H54 (cell line): ENCODE measurements at places on chromosomes 12 and 14.

DNA sequence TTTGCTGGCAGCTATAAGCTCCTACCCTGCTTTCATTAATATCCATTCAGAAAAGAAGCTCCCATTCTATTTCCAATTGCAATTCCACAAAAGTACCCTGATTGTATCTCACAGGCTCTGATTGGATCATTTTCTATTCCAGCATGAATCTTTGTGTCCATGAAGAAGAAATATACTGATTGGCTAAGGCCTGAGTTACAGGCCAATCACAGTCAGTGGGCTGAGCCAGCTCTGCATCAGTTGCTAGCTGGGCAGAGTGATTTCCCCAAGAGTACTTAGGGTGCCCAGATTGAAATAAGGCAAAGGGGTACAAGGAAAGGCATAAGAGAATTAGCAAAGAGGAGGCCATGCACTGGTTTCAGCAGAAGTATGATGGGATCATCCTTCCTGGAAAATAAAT lies 14.4 kb downstream of the ART4 start:
- DNase-seq, result no peak

DNA sequence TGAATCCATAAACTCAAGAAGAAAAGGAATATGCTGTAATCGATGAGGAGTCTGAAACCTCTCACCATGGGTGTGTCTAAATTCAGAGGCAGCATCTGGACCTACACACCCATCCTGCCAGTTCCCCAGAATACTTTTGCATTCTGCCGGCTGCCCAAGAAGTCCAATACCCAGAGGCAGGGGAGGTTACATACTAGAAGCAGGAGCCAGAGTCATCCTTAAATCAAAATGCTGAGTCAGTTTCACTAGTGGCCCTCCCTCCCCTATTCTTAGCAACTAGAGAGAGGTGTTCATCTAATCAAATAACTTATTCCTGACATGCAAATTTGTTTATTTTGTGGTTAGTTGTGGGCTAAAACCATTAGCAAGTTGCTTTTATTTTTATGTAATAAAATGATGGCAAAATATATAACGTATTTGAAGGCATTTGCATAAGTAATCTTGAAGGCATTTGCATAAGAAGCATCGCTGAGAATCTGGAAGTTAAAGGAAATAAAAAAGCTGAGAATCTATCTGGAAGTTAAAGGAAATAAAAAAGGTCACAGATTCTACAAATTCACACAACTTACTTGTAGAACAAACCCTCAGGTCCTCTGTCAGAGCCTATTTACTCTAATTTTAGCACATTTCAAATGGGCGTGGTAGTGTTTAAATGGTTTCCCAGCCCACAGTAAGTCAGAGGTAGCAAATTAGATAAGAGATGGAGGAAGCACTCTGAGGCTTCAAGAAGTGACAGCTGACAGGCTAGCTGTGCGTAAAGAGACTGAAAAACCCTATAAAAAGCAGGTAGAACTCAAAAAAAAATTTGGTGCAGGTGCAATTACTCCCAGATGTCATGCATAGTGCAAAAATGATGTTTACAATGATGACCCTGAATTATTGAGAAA lies 7.8 kb downstream of the BHLHE41 start:
- no peak for DNase-seq

GRCh38 chr12:97560350-97560749 lies 97.7 kb downstream of the RMST start:
- DNase-seq, result no peak

DNA sequence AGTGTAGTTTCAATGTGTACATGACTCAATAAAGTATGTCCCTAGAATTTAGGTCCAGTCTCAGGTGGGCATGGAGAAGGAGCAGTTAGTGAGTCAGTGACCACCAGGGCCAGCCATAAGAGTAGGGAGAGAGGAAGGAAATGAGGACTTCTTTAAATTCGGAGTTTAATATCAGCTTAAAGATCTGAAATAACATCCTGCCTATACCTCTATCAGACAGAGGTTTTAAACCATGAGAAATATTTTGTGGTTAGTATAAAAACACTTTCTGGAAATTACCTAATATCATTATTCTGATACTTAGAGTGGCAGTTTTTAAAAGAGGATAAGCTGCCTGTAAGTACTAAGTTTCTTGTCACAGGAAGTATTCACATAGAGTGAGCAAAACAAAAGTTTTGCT lies 61.7 kb upstream of the ST8SIA1 start:
- no peak for DNase-seq

DNA sequence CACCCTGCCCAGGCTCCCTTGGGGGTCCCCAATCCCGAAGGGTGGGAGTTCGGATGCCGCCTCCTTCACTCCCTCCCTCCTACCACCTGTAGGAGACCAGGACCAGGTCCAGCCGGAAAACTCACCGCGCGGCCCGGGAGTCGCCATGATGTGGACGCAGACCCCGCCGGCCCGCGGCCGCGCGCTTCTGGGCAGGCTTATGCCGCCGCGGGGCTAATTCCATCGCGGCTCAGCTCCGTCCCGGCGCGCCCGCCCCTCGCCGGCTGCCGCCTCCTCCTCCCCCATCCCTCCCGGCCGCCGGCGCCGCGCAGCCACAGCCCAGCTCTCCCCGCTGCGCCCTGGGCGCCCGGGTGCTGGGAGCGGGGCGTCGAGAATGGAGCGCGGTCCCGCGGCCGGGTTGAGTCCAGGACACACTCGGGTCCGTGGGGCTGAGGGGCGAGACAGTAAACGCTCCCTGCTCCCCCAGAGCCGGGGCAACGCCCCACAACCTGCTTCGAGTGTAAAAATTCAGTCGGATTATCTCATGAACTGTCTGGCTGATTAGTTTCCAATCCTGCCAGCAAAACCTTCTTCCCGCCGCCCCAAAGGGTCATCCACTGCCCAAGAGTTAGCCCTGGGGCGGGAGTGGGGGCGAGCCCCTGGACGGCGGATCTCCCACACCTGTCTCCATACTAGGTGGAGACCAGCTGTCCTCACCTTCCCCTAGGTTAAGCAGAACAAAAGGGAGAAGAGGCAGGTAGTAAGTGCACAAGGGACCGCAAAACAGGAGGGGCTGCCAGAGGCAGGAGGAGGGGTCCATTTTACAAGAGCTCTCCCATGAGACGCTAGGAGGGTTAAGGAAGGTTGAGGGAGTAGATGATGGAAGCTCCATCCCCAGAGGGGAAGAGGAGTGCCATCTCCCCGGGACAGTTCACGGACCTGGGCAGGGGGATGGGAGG lies at the start of gene ANO2:
ANO2 (minus strand) TSS at position 189 of the 938 bp plus-strand sequence; CDS start at position 147, 42 bp downstream.
- DNase-seq, result no peak

- DNase-seq, result no peak
Measured at GRCh38 chr12:47652521-47653234, 53.2 kb downstream of the RPAP3 start.

GRCh38 chr14:100679707-100680438 lies 46.8 kb upstream of the DLK1 start:
- DNase-seq, result no peak

GRCh38 chr12:109950625-109951024 lies 45.5 kb downstream of the GIT2 start:
- no peak for DNase-seq

- no peak for DNase-seq
Measured at GRCh38 chr14:81465507-81466228, 65.5 kb upstream of the STON2 start.

- no peak for DNase-seq
Measured at GRCh38 chr12:128802756-128803155, 21.0 kb downstream of the SLC15A4 start.

- DNase-seq, result no peak
Measured at GRCh38 chr12:110656071-110656655, 32.8 kb downstream of the HVCN1 start.

- no peak for DNase-seq
Measured at GRCh38 chr14:103662591-103662990, 33.6 kb downstream of the KLC1 start.

GRCh38 chr12:46101485-46101869 lies 111.1 kb upstream of the SCAF11 start:
- no peak for DNase-seq

GRCh38 chr12:131943389-131943788 lies 6.4 kb upstream of the EP400 start:
- no peak for DNase-seq

GRCh38 chr14:52318826-52319645 lies 4.9 kb downstream of the PTGER2 start:
- DNase-seq, result no peak

GRCh38 chr14:74586681-74587362 lies 25.2 kb downstream of the LTBP2 start:
- no peak for DNase-seq

DNA sequence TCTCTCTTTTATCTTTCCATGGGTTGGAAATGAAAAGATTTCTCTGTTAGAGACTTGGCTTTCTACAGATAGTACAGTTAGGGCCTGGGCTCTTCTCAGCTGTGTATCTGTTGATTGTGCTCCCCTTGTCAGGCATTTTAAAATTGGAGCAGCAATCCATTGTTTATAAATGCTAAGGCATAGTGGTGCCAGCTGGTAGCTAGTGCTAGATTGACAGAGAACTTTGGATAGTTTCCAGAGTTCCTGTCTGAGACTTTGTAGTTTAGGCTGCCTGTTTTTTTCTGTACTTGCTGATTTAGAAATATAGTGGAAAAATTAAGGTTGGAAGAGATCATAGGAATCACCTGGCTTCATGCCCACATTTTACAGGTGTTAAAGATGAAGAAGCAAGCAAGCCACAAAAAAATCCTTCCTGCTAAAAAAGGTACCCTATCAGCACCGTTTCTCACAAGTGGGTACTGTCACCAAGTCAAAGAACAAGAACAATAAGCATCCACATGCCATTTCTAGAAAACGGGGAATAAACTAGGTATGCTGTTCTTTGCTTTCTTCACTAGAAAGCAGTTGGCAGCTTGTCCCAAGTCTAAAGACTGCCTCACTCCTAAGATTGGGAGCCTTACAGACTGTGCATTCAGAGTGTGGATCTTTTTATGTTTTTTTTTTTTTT lies 6.2 kb downstream of the TTLL5 start:
- DNase-seq, result no peak

GRCh38 chr14:34610101-34610500 lies 19.8 kb downstream of the SNX6 start:
- no peak for DNase-seq

GRCh38 chr12:65896743-65897142 lies 72.5 kb downstream of the HMGA2 start:
- no peak for DNase-seq

GRCh38 chr14:91606851-91607250 lies 96.7 kb upstream of the PPP4R3A start:
- DNase-seq, result no peak

- DNase-seq, result peak; percentile 15
Measured at GRCh38 chr12:68971404-68971803, 38.4 kb upstream of the CPM start.
